ENCODE measurements at places on chromosomes 1 and 21.

- no peak for ATAC-seq
Observed at GRCh38 chr1:30952098-30952497, 43.5 kb upstream of the SDC3 start.

GRCh38 chr21:38993561-38993960, 187.8 kb downstream of the ETS2 start:
- peak; percentile 73 for ATAC-seq

DNA sequence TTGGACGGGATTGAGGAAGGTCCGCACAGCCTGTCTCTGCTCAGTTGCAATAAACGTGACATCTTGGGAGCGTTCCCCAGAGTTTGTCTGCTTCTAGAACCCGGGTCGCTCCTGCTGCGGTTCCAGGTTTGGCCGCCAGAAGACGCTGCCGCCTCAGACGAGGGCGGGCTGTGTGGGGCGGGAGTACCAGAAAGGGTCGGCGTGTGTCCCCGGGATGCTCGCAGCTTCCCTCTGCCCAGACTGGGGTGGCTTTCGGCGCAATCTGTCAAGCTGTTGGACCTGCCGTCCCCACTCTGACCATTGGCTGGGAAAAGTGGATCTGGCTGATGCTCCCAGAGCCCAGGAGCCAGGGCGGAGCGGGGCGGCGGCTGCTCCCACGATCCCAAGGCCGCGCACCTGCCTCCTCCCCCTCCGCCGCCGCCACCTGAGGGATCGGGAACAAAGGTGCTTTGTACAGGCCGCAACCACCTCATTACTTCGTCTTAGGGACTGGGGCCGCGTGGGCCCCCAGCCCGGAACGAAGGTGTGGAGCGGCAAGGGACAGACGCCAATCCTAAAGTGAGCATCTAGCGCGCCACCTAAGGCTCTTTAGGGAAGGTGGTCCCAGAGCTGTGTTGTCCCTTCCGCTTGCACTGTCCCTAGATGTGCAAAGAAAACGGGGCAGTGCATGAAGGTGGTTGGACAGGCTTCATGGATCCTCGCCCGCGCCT, 683 bp upstream of the EFNA4 start:
- ATAC-seq = peak; percentile 46

DNA sequence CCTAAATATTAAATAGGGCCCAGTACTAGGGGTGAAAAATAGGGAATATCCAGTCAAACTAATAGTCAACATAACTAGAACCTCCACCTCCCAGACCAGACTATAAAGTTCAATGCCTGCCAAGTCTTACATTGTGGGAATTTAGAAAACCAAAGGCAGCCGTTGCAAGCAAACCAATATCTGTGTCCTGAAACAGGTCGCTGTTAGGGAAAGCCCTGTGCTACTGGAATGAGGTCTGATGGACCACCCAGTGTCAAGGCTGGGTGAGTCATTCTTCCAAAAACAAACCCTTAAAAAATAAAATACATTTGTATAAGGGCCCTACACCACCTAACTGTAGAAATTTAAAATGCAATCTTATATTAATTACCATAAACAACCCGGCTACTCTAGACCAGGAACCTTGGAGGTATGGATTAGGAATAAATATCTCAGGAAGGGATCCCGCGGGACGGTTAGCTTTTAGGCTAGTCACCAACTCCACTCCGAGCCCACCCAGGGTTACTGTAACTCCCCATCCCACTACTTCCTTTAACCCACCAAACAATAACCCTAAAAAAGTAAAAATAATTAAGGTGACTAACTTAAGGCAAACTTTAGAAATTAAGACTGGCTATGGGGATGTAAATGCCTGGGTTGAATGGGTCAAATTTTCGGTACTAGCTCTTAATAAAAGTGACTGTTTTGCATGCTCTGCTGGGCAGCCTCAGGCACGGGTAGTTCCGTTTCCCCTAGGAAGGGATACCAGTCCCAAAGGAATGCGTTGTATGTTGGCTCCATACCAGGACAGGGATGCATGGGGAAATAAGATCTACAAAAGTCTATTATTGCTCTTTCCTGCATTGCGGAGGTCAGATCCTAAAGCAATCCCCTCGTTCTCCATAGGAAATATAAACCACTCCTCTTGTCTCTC, 65.4 kb upstream of the TLR5 start:
- ATAC-seq = no peak

DNA sequence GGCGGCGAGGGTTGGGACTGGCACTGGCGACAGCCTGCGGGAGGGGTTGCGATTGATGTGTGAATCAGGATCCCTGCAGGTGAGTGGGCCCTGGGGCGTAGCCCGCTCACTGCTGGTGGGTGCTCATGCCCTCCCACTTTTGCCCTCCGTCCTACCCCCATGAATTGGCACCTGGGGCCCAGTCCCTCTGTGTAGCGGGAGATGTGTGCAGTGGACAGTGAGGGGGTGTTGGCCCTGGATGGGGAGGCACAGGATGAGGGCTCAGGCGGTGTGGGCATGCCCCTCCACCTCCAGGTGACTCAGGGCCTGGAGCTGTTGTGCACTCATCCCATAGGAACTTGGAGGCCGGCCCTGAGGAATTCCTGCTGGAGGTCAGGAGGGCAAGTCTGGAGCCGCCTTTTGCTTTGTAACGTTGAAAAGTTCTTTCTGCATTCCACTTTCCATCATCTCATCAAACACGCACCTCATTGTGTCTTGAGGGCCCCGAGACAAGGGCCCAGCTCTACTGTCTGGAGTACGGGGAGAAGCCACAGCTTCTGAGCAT, 3.0 kb downstream of the PEAR1 start:
- peak; percentile 21 for ATAC-seq

DNA sequence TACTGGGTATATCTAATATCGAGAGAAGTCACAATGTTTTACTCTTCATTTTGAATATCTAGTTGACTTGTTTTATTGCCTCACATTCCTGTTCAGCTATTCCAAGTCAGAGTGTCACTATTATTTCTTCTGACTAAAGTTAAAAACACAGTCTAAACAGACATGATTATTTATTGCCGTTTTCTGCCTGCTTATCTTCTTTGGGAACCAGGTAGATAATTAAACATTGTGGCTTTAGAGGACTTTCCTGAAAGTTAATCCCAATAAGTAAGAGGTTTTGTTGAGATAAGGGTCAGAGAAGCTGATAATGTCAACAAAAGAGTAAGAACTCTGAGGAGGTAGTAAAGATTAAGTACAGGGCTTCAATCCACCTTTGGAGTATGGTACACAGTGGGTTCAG, 53.8 kb downstream of the PCNX2 start:
- no peak for ATAC-seq

GRCh38 chr21:37645848-37646247, 270.4 kb downstream of the KCNJ6 start:
- ATAC-seq = no peak
